ENCODE measurements at places on chromosomes 2 and 18. TPM values are rescaled to one million over a fixed set of nuclear protein-coding genes. Genes with fewer than 3 reads are reported as not detected.

CXCR1 gene
- not detected for total RNA-seq

RAB6C gene
- total RNA-seq: not detected

SPP2 gene
- not detected for total RNA-seq

TRIM43 gene
- not detected for total RNA-seq

PELI1 gene
- total RNA-seq: 2.5 TPM

GLB1L gene
- 3.6 TPM for total RNA-seq

DNA sequence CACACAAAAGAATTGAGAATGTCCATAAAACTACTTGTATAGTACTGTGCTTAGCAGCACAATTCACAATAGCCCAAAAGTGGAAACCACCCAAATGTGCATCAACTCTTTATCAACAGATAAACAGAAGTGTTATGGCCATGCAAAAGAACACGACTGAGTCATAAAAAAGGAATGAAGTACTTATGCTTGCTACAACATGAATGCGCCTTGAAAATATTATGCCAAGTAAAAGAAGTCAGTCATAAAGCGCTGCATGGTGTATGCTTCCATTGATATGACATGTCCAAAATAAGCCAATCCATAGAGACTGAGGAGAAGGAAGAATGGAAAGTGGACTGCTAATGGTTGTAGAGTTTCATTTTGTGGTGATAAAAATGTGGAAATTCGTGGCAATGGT lies 12.1 kb upstream of the MAP2 start:
- DNase-seq: no peak

DNA sequence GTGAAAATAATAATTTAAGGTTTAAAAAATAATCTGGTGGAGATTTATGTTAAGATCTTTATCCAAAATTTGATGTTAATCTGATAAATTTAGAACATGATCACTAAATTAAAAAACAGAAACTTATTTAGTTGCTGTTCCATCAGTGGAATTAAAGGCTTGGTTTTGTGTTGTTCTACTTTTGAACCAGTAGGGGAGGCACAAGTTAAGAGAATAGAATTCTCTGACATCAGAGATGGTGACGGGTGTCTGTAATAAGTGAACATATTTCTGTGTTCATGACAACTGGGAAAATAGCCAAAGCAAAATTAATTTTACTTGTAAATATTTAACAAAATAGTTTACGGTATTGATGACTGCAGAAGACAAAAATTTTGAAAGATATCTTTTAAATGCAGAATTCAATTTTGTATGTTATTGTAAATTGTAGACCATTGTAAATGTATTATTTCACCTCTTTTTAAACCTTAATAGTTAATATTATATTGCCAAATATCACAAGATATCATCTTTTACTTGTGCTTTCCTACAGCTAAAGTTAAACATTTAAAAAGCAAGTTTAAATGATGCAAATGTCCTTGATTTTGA lies 106.0 kb downstream of the UBR3 start:
- peak; percentile 54 for DNase-seq

- DNase-seq: no peak
Measured at GRCh38 chr2:8203364-8203763, 478.5 kb upstream of the ID2 start.

DNA sequence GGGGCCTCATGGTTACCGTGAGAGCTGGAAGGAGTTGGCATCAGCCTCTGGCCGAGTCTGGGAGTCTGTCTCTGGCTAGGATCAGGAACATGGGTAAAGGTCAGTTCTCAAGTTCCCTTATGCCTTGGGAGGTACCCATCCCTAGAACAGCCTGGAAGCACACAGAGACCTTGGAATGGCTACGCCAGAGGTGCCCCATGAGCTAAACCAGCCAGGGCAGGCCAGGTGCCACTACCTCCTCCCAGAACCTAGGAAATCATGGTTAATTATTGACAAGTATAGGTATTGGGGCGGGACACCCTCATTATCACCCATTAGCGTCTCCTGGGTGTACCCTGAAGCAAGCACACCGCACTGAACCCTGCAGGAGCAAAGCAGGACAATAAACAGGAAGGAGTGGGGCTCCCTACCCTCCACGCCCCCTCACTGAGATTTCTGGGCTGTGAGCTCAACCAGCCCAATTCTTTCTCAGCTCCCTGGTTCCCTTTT lies 3.0 kb upstream of the ASPRV1 start:
- DNase-seq: no peak

- DNase-seq: no peak
Measured at GRCh38 chr18:46418663-46419260, 238.3 kb downstream of the LOXHD1 start.

DNA sequence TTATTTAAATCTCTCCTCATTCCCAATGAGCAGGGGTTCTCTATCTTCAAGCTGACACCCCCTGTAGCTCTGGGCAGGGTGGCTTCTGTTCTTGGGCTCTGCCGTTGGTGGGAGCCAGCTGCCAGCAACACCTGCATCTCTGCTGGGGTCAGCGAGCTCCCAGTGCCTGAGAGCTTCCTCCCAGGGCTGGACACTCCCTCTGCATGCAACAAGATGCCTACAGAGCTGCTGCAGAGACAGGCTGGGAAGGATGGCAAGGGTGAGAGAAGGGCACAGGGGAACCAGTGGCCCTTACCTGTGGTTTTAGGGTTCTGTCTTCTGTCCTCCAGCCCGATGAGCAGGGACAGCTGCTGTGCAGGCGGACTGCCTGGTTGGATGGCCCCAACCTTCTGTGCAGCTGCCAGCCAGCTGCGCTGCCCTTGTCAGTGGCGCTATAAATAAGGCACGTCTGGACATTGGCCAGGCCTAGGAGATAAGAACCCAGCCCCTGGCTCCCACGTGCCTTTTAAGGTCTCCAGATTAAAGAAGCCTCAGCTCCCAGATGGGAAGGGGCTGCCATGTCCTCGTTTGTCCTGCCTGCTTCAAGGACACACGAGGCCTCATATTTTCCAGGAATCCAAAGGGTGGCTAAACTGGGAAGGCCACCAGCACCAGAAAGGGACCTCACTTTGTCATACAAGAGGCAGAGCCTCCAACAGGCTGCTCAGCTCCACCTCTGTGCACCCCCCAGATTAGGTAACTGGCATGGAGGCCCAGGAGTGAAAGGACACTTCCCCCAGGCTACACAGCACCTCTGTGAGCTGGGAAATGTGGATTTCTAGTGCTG lies 39.5 kb upstream of the FHL2 start:
- peak; percentile 52 for DNase-seq

GRCh38 chr18:60560071-60560470 lies 187.5 kb upstream of the MC4R start:
- no peak for DNase-seq

DNA sequence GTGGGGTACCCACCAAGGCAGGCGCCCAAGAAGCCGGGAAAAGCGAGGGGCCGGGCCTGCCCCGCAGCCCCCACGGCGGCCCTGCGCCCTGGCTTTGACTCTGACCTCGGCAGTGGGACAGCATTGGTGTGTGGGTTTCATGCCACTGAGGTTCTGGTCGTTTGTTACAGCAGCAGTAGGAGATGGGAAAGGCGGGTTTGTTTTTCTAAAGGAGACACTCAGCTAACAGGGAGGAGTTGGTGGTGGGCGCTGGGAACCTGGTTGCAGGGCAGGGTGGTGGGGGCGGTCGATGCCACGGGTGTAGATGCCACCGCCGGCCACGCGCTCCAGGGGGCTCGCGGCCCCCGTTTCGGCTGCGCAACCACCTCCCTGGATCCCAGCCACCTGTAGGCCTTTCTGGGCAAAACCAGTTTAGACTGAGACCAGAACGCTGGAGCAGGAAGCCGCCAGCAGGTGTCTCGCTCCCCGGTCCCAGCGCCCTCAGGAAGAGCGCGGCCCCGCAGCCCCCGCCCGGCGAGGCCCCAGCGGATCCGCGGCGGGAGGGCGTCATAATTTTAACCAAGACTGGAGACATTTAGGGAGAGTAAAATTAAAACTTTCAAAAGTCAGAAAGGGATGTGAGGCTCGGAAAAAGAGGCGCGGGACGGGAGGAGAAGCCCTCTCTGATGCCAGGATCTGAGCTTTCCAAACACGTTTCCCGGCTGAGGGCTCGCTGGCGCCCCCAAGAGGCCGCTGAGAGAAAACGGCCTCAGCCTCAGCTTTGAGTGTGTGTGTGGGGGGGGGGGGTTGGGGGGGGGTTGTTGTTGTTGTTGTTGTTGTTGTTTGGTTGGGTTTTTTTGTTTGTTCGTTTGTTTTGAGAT lies 17.4 kb downstream of the CIDEA start:
- DNase-seq: peak; percentile 74

GRCh38 chr18:604771-605170 lies 8.0 kb downstream of the CLUL1 start:
- DNase-seq: no peak

DNA sequence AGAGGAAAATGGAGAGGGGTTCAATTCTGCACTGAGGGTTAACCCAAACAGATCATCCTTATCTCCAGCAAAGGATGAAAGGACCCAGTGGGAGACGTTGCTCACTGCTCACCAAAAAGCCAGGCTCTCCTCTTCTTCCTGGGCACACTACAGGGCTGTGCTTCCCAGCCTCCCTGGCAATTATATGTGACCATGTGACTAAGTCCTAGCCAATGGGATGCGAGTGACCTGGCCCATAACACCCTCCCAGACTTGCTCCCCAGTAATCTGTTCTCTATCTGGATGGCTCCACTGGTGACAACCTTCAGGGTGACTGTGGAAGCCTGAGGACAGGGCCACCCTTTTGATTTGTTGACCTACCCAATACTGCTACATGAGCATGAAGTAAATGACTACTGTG lies 10.9 kb upstream of the PRKCE start:
- DNase-seq: no peak

GRCh38 chr2:26581266-26581990 lies 59.7 kb downstream of the CIB4 start:
- no peak for DNase-seq

DNA sequence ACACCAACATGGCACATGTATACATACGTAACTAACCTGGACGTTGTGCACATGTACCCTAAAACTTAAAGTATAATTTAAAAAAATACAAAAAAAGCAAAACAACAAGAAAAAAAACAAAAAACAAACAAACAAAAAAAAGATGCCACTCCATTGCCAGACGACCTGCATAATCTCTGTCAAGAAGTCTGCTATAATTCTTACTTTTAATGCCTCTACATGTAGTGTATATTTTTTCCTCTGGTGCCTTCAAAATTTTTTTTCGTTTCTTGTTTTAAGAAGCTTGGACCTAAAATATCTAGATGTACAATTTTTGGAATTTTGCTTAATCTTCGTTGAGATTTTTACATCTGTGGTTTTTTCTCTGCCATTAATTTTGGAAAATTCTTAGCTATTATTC lies 235.6 kb upstream of the ZNF521 start:
- DNase-seq: no peak

DNA sequence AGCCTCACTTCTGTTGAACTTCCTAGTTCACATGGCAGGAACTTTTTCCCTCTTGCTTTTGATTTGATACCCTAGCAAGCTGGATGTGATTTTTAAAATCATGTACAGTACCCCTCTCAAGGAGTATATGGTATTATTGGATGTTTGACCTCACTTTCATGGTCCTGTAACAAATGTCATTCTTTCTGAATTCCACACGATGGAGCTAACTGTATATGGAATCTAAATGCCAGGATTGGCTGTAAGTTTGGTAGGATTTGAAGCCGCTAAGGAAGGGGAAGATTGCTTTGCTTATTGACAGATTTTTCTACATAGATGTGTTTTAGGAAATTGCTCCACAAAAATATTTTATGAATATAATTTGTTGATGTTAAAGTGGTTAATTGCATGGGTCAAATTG lies 18.3 kb downstream of the MAIP1 start:
- peak; percentile 71 for DNase-seq

- no peak for DNase-seq
Measured at GRCh38 chr2:85165088-85165690, 32.0 kb downstream of the TCF7L1 start.

GRCh38 chr2:121790276-121790956 lies 35.0 kb downstream of the TSN start:
- peak; percentile 92 for DNase-seq

Measured in IMR-90 (cell line).